ENCODE measurements at places on chromosomes 5 and 9.

DNA sequence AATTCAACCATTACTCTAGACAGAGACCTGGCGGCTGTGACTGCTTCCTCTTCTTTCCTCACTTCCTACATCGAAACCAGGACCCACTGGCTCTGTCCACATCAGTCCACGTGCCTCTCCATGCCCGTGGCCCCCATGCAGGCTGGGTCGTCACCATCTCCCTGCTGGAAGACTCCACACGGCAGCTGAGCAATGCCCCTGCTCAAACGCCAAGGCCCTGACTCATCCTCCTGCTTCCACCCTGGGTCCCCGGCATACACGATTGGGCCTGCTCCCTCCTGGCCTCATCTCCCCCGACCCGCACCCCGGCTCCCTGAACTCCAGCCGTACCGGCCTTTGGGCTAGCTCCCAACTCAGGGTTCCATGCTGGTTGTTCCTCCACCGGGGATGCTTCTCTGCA is 67.2 kb upstream of the IER5L start:
- DNase-seq = no peak

DNA sequence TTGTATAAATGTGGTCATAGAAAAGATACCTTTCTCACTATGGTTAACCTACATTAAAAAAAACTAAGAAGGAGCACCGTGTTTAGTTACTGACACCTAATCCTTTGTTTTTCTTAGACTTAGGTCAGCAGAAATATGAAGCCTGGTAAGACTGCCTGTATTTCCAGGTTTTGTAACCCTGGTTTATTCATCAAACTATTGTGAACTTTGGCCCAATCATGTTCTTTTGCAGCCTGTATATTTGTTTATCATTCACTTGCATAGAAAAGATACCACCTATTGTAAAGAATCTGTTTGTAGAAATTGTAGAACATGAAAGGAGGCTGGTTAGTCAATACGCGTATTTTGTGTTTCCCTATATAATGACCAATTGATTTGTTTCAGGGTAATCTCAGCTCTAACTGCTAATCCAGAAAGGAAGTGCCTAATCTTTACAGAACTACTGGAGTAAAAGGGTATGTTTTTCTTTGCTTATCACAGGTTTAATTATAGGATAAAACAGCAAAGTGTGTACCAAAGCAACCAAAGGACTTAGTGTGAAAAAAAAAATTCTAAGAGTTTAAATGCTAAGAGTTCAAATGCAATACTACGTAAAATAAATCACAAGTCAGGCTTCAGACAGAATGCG is 103.6 kb downstream of the LURAP1L start:
- no peak for DNase-seq

- no peak for DNase-seq
Observed at GRCh38 chr5:16179511-16179935, at the start of gene MARCHF11. Gene MARCHF11, minus strand, starts transcription at chr5:16179791. Its CDS starts 216 bp downstream, at chr5:16179575.

DNA sequence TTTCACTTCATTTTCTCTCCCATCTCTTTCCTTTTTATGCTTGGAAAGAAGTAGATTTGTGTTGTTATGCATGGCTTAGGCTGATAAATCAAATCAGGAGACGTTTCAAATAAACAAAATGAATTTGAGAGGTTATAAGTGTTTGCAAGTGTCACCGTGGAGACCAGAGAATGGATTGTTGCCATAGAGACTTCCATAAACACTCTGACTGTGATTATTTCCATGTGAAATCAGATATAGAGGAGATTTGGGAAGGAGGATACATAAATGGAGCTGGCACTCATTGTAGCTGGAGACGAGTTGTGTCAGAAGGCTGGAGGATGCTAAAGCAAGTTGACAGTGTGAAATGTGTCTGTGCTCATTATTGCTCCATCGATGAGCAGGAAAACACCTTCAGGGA is 84.2 kb upstream of the PCSK1 start:
- DNase-seq = no peak

GRCh38 chr9:76049341-76049740 is 158.9 kb downstream of the PCSK5 start:
- DNase-seq = no peak

DNA sequence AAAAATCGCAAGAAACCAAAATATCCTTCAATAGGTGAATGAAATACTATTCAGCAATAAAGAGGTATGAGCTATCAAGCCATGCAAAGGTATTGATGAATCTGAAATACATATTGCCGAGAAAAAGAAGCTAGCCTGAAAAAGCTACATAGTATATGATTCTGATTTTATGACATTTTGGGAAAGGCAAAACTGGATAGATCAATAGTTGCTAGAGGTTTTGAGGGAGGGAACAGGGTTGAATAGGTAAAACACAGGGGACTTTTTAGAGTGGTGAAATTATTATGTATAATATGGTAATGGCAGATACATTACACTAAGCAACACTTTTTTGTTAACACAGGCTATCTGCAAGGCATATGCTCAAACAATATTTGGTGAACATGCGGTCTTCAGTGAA is 327.6 kb upstream of the ADAMTSL1 start:
- no peak for DNase-seq

DNA sequence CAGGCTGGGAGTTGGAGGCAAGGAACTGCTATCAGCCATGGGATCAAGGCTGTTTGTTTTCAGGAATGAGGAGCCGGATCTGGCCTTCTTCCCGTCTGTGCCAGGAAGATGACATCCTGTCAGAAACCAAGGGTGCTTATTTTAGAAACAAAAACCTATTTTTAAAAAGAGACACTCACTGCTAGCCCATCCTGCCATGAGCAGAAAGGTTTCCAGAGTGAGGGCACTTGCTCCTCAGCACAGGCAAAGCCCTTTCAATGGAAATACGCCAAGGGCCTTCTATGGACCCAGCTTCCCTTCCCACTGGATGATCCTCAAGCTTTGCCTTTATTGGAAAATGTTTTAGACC is 132.6 kb upstream of the FSTL4 start:
- no peak for DNase-seq

GRCh38 chr5:15992918-15993317 is 186.7 kb downstream of the MARCHF11 start:
- peak; percentile 15 for DNase-seq

- DNase-seq = peak; percentile 81
Observed at GRCh38 chr9:15725953-15726352, 173.1 kb downstream of the CCDC171 start.

DNA sequence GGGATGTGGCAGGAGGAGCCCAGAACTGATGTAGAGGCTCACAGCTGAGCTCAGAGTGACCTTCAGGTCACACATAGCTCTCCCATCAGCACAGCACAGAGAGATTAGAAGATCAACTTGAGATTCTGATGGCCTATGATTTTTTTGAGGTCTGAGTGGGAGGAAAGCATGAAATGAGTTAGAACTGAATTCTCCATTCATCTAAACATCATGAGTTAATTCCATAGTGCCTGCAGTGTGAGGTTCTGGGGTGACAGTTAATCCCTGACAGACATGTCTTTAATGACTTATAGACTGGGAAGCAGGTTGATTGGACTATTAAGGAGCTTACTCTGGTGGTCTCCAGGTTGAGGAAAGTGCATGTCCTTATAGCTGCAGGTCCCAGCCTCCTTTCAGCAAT is 22.4 kb downstream of the SLC22A5 start:
- no peak for DNase-seq

DNA sequence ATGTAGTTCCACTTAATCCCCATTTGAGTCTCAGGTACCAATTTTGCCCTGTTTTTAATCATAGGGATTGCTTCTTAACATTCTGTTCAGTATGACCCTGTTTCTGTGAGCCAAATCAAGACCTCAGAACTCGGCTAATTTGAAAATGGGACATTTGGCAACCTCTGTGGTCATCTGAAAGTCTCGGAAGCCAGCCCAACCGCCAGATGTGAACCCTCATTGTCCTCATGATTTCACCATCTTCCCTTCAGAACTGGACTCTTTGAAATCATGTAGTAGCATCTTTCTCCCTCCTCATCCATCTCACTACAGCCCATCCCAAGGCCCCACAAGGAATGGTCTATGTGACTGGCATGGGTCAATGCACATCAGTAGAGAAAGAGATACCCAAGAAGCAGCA is 88.9 kb downstream of the S1PR3 start:
- no peak for DNase-seq

DNA sequence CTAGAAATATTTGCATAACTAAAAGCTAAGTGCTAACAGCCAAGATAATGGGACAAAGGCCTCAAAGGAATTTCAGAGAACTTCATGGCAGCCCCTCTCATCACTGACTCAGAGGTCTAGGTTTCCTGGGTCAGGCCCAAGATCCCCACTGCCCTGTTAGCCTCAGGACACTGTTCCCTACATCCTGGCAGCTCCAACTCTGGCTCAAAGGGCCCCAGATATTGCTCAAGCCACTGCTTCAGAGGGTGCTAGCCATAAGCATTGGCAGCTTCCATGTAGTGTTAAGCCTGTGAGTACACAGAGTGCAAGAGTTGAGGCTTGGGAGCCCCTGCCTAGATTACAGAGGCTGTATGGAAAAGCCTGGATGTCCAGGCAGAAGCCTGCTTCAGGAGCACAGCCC is 998.1 kb downstream of the TLE1 start:
- DNase-seq = no peak

DNA sequence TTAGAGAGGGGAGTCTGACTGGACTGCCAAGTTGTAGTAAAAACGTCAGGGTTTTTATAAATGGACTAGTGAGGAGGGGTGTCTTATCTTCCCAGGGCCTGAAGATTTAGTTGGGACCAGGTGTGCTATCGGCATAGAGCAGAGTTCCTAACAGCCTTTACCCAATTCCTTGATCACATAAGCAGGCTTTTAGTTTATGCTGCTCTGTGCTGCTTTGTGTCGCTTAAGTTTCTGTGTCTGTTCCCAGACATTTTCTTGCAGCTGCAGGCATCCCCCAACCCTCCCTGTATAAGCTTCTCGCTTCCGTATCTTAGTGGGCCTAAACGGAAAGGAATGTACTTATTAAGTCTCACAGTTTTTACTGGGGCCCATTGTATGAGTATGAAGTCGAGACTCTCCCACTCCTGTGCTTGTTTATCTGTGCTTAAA is 2.6 kb upstream of the SMC5 start:
- DNase-seq = peak; percentile 61

All from fibroblast of skin of left biceps (primary cell).